ENCODE measurements at places on chromosomes 4 and X. TPM values are rescaled to one million over a fixed set of nuclear protein-coding genes. Genes with fewer than 3 reads are reported as not detected.

Gene GLRA3
- polyA plus RNA-seq, result not detected

Gene TRIM60
- polyA plus RNA-seq, result not detected

Gene CD38
- 1.5 TPM for polyA plus RNA-seq

Gene GDPD2
- 0.13 TPM for polyA plus RNA-seq

Gene CFAP47
- polyA plus RNA-seq, result 3.0 TPM

Gene OTC
- polyA plus RNA-seq, result 0.30 TPM

Gene PRKX
- polyA plus RNA-seq, result 15.4 TPM

Gene PDZD11
- polyA plus RNA-seq, result 55.5 TPM

Gene TEX13B
- polyA plus RNA-seq, result not detected

Gene MND1
- 6.8 TPM for polyA plus RNA-seq

Gene IL3RA
- polyA plus RNA-seq, result 26.6 TPM

Gene RASL11B
- 29.0 TPM for polyA plus RNA-seq

Gene MAGEA2
- not detected for polyA plus RNA-seq

Gene PDGFRA
- polyA plus RNA-seq, result 70.5 TPM

Gene ARHGAP36
- 16.0 TPM for polyA plus RNA-seq

Gene PCYT1B
- polyA plus RNA-seq, result 9.8 TPM

Gene ASB11
- polyA plus RNA-seq, result 0.21 TPM

Gene TEX13D
- polyA plus RNA-seq, result not detected

Gene RNF150
- polyA plus RNA-seq, result 14.6 TPM
